ENCODE measurements at places on chromosomes 13 and 19. TPM values are rescaled to one million over a fixed set of nuclear protein-coding genes. Genes with fewer than 3 reads are reported as not detected.

GRCh38 chr19:10729411-10729810, 11.5 kb downstream of the DNM2 start:
- DNase-seq = no peak

Gene CGB5
- not detected for total RNA-seq

GRCh38 chr19:1516395-1516753, 3.6 kb upstream of the ADAMTSL5 start:
- no peak for DNase-seq

DNA sequence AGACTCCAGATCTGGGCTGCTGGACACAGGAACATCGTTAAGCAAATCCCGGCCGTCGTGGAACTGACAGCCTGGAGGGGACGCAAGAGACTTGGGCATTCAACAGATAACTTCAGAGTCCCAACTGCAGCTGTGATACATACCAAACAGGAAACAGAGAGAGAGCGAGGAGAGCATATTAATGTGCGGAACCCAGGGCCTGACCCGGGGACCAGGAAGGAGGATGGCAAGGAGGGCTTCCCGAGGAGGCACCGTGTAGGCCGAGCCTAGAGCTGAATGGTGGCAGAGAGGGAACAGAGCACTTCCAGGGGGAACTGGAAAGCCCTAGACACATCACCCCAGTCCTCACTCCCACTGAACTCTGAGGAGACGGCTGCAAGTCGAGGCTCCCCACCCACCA, 68.1 kb downstream of the SIPA1L3 start:
- DNase-seq = no peak

Gene DKKL1
- total RNA-seq = not detected

Gene NUMBL
- total RNA-seq = 20.2 TPM

Gene ZNF575
- total RNA-seq = 0.98 TPM

Gene NPAS1
- not detected for total RNA-seq

DNA sequence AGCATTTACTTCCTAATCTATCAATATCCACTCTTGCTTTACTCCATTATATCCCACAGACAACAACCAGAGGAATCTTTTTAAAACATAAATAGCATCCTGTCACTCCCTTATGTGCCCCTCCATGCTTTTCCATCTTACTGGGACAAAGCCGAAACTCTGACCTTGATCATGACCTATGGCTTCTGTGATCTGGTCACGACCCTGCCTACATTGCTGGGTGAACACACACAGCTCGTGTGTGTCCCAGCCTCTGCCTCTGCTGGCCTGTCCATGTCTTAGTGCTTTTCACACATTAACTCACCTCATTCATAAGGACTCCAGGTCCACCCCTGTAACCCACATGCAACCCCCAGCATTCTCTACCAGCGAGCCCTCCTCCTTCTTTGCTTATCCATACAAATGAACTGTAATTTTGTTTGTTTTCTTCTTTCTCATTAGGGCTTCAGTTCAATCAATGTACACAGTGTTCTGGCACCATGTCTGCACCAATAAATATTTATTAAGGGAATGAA, 95.9 kb upstream of the RAP2A start:
- DNase-seq = no peak

DNA sequence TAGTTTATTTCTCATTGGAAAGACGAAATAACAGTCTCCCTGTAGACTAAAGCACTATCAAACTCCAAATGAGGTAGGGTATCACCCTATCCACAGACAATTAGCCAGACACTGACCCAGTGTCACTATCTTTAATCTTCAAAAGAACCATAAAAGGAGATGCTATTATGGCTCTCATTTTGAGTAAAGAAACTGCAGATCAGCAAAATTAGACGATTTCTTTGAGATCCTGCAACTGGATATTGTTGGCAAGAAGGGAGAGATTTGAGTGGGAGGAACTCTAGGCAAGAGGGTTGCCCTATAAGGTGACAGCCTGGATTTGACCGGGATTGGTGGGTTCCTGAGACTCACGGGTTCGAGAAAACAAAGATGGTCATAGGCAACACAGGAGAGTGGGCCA, 71.2 kb downstream of the PCDH9 start:
- DNase-seq = no peak

GRCh38 chr19:50332244-50333038, 3.3 kb upstream of the KCNC3 start:
- DNase-seq = no peak

Data from activated naive CD4-positive, alpha-beta T cell treated with anti-CD3 and anti-CD28 coated beads, Interleukin-2, amount 50 U/mL, for 72 hours (primary cell).